COR-L47 (cell line): ENCODE measurements at places on chromosomes 4 and X.
A peak's percentile ranks its signal among the peaks of the same experiment; 100 is the strongest.

- no peak for DNase-seq
Observed at GRCh38 chrX:46588263-46588662, 14.7 kb downstream of the CHST7 start.

DNA sequence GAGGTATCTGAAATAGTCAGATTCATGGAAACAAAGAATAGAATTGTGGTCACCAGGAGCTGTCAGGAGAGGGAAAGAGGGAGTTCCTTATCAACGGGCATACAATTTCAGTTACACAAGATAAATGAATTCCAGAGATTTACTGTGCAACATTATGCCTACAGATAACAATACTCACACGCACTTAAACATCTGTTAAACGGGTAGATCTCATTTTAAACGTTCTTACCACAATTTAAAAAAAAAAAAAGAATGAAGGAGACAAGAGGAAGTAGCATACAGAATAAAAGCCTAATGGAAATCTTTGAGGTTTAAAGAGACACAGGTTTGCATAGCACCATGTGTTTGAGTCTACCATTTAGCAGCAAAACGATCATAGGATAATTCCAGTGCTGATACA, 298.0 kb downstream of the DKK2 start:
- DNase-seq, result no peak

GRCh38 chrX:16975233-16975632, 28.8 kb downstream of the REPS2 start:
- DNase-seq, result no peak

DNA sequence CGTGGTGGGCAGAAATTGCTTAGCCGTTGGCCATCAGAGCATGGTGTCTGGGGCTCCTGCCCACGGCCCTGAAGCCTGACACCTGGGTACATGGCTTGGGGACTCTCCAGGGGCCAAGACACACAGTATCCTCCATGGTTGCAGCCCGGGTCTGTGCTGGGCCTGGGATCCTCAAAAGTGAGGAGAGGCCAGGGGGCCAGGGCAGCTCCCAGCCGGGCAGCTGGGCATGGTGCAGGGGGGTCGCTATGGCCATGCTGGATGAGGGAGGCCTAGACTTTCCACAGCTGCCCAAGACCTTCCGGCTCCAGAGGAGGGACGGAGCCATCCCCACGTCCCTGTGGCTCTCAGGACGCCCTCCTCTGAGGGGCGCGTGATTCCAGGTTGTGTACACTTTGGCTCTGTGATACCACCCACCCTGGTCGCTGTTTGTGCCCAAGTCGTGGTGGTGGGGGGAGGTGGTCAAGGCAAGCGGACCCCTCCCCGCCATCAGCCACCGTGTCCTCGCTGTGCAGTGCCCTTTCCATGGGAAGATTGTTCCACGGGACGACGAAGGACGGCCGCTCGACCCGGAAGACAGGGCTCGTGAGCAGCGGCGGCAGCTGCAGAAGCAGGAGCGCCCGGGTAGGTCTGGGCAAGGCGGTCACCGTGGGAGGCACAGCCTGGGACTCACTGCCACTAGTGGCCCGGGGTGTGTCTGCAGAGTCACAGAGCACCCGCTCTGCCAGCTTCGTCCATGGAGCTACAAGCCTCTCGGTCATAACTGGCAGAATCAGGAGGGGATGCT, 25.7 kb downstream of the NKX1-1 start:
- DNase-seq, result no peak

GRCh38 chr4:138110815-138111214, 131.3 kb downstream of the SLC7A11 start:
- no peak for DNase-seq

GRCh38 chrX:2701600-2701999, 10.5 kb downstream of the CD99 start:
- no peak for DNase-seq

DNA sequence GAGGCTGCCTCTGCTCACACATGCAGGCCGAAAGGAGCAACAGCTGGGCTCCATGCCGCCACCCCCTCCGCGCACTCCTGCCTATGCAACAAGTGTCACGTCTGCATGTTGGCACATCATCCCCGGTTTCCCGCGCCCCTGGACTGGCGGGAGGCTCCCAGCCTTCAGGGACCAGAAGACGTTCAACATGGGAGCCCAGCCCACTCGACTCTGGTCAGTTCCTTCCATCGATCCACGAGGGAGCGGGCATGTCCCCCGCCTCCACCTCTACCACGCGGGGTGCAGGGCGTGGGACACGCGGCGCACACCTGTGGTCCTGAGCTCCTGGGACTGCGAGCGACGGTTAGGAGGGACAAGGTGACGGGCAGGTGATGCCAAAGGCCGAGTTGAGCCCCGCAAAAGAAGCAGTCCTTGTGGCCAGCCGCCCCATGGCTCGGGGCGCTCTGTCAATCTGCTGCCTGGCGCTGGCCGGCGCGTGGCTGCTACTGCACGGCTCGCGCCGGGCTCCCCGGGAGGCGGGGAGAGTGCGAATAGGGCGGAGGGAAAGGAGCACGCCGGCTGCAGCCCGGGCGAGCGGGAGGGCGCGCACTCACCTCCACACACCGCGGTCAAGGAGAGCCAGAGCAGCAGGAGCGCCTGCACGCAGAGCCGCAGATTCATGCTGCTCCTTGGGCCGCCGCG, 645 bp downstream of the APLN start:
- DNase-seq, result peak; percentile 17

- no peak for DNase-seq
Observed at GRCh38 chr4:53598483-53598882, 7.2 kb upstream of the LNX1 start.

GRCh38 chr4:57071326-57071725, 38.9 kb downstream of the IGFBP7 start:
- no peak for DNase-seq

GRCh38 chr4:189436207-189436606, 504.5 kb upstream of the FRG1 start:
- no peak for DNase-seq

GRCh38 chr4:159101988-159102621, 774 bp upstream of the RAPGEF2 start:
- DNase-seq, result no peak

DNA sequence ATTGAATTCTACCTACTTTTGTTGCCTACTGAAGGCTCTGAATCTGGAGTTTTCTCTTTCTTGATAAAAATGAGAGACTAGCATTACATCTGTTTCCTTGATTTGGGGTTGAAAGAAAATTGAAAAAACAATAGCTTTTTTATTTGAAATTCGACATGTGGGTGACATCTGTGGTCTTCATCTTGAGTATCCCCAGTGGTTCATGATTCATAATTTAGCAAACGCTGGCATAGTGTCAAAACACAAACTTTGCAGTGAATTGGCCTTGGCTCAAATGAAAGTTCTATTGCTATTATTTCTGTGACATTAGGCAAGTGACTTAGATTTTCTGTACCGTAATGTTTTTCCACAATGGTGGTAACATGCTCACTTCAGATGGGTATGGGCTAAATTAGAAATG, 747.6 kb downstream of the PCDH7 start:
- no peak for DNase-seq

DNA sequence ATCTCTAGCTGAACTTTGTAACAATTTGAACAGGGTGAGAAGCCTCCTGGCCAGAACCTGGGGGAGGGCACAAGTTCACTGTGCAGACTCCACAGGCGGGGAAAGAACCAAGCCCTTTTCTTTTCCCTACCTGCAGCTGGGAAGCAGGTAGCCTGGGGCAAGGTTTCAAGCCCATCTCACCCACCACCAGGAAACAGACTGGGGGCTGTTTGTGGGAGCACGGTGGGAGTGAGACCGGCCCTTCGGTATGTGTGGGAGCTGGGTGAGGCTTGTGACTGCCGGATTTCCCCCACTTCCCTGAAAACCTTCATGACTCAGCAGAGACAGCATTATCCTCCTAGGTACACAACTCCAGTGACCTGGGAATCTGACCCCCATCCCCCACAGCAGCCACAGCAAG, 211.7 kb downstream of the ZNF674 start:
- no peak for DNase-seq

GRCh38 chr4:627347-628125, 2.2 kb downstream of the PDE6B start:
- DNase-seq, result no peak

- no peak for DNase-seq
Observed at GRCh38 chr4:151804821-151805220, 44.0 kb upstream of the GATB start.

GRCh38 chr4:152189451-152190179, 346.3 kb downstream of the FBXW7 start:
- DNase-seq, result peak; percentile 16

DNA sequence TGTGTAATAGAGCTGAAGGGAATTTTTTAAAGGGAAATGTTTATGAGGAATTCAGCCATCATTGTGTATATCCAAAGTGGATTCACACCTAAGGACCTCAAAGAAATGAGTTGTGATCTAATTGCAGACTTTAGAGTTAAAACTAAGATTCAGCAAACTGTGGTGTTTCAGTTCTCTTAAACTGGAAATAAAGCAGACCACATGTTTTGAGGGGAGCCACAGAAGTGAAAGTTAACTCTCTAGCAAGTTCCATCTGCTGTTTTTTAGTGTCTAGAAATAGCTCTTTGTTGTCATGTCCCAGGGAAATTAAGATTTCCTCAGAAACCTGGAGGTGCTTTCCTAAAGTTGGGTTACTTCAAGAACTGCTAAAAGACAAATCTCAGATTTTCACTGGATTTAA, 97.3 kb upstream of the DDX3X start:
- no peak for DNase-seq

GRCh38 chrX:8548446-8548845, 83.8 kb downstream of the VCX3B start:
- DNase-seq, result no peak

GRCh38 chr4:116926631-116927295, 158.6 kb downstream of the TRAM1L1 start:
- no peak for DNase-seq

GRCh38 chr4:103074744-103075434, 1.7 kb downstream of the SLC9B2 start:
- no peak for DNase-seq
